ENCODE measurements at places on chromosomes 1 and 21.

DNA sequence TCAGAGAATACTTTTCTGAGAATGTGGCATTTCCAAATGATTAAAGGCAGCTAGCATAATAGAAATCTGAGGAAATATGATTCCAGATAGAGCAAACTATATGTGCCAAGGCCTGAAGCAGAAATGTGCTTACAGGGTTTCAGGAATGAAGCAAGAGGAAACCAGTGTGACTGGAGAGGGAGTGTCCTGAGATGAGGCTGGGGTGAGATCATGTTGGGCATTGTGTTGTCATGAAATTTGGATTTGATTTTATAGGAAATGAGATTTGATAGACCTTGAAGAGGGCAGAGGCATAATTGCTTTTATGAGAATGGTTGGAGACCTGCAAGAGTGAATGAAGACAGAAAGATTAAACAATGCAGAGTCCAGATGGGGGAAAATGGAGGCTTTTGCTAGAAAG, 338.1 kb upstream of the SNX7 start:
- no peak for DNase-seq

GRCh38 chr1:46517010-46517600, 27.5 kb downstream of the DMBX1 start:
- DNase-seq = no peak

- no peak for DNase-seq
Observed at GRCh38 chr1:19765623-19766022, 34.1 kb downstream of the TMCO4 start.

DNA sequence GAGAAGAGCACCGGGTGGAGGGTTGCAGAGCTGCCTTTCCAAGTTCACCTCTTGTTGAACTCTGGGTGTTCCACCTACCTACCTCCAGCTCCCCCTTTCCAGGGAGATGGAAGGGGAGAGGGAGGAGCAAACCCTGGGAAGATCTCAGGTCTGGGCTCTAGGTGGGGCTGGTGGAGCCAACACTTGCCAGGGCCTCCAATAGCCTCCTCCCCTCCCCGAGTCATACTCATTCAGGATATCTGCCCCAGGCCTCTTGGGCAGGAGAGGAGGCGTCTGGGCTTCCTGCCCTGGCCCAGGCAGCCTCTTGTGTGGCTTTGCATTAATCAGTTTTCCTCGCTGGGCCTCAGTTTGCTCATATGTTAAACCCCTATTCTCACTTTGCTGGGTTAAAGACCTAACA, 13.4 kb downstream of the RAP1GAP start:
- no peak for DNase-seq

GRCh38 chr1:14071581-14071980, 371.6 kb downstream of the PRDM2 start:
- no peak for DNase-seq

- DNase-seq = no peak
Observed at GRCh38 chr21:41777951-41778815, 11.3 kb upstream of the RIPK4 start.

GRCh38 chr1:185834371-185834905, 100.2 kb downstream of the HMCN1 start:
- no peak for DNase-seq

DNA sequence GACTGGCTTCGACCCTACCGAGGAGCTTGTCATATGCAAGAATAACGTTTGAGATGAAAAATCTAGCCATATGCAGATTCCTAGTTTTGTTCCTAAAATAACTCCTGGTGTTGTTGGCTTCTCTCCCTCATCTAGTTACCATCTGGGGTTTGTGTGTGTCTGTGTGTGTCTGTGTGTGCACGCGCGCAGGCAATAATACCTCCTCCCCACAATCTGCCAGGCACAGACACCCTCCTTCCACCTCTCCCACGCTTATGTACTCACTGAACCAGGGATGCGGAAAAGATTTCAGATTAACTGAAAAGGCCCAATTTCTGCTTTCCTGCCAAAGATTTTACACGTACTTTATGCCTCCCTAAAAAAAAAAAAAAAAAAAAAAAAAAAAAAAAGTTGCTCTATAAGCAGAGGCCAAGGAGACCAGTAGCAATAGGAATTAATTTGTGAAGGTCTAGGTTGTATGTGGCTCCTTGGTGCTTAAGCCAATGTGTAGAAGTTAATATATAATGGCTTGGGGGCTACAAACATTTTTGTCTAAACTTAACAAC, 452.7 kb downstream of the NUF2 start:
- no peak for DNase-seq

DNA sequence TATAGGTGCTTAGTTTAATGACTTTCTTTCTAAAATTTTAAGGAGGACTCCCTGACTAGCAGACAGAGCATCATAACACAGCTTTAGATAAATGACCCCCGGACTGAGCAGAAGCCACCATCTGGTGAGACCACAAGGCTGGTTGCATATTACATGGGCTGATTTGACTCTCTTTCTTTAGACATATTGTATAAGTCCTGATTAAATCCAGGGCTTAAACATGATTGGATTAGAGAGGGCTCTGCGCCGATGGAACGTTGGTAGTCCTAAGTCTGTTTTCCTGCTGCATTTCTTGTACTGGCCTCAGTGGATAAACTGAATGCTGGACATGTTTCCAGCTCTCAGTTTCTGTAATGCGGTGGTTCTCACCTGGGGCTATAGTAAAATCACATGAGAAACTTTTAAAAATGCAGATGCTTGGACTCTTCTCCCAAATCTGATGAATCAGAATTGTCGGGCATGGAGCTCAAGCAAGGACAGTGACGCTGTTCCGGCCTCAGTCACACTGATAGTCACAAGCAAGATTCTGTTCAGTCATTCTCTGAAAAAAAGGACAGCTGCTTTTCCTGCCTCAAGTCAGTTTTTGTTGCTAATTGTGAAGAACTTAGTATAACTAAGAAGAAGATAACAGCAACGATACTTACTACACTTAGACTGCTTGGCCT, 16.6 kb downstream of the DDI2 start:
- no peak for DNase-seq

GRCh38 chr1:226109829-226110248, 47.3 kb downstream of the H3-3A start:
- peak; percentile 70 for DNase-seq

- no peak for DNase-seq
Observed at GRCh38 chr1:116908820-116909511, 750 bp upstream of the PTGFRN start.

DNA sequence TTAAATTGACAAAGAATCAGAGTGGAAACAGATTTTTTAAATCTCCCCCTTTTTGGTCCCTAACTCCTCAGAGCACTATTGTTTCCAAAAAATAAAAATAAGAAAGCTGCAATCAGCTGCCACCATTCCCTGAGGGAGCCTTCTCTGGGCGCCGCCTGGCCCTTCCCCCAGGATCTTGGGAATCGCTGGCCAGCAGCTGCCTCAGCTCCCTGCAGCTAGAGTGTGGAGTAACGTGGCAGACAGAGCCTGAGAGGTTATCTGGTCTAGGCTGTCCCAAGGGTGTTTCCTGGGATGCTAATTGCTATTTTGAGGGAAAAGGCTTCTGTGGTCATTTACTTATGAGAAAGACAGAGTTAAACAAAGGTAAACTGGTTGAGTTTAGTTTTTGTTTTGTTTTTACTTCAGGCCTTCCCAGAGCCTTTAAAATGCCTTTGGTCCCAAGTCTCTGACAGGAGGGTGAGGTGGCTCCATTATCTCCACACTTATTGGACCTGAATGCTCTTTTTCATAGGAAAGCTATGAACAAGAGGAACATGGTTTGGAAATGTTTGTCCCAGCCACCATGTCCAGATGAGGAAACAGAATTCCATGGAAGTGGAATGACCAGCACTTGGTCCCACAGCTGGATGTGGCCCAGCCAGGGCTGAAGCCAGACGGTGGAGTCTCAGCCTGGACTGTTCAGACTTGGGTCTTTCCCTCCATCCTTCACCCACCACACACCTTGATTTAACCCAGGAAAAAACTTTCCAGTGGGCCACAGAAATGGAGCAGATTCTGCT, 14.1 kb upstream of the KIAA1614 start:
- no peak for DNase-seq

DNA sequence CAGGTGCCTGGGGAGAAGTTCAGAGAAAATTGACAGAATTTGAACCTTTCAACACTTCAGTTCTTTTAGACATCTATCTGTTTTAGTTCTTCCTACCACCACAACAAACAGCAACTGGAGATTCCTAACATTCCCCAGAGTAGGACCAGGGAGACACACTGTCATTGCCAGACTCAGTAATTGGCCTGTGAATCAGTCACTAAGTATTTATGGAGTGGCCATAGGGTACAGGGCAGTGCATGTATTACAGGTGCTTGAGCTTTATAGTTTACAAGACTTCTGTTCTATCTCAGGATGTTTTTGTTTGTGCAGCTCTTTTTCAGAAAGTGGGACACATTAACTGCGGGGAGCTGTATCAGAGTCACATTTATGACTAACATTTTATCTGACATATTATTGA, 1.7 kb downstream of the CDC14A start:
- no peak for DNase-seq

- no peak for DNase-seq
Observed at GRCh38 chr1:28301368-28302174, 27.3 kb upstream of the MED18 start.

- no peak for DNase-seq
Observed at GRCh38 chr1:201420608-201421002, 925 bp downstream of the TNNI1 start.

DNA sequence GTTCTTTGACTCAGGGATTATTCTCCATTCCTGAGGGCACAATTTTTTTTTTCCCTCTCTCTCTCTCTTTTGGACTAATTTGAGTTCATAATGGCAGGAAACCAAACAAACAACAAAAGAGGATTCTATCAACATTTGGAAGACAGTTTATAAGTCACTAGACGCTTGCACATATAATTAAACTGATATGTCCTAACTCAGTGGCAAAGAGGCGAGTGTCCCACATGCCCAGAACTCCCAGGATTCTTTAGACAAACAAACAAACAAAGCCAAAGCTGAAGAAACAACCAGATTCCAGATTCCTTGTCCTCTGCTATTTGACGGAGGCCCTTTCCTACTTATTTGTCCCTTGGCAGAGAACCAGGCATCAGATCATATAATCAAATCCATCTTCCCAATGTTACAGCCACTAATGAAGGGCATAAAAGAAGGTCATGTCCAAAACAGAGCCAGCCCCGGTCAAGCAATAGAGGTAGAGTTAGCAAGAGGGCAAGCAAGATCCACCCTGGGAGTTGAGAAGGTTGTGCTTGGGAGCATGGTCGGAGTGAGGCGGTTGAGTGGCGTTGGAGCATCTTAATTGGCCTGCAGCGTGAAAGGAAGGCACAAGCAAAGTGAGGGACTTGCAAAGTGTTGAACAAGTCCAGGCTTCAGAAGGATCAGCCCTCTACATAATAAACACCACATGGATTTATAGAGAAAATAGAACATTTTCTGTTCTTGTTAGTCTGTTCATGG, 30.3 kb downstream of the ZNF362 start:
- no peak for DNase-seq

GRCh38 chr1:94666797-94667196, 125.2 kb upstream of the F3 start:
- no peak for DNase-seq

DNA sequence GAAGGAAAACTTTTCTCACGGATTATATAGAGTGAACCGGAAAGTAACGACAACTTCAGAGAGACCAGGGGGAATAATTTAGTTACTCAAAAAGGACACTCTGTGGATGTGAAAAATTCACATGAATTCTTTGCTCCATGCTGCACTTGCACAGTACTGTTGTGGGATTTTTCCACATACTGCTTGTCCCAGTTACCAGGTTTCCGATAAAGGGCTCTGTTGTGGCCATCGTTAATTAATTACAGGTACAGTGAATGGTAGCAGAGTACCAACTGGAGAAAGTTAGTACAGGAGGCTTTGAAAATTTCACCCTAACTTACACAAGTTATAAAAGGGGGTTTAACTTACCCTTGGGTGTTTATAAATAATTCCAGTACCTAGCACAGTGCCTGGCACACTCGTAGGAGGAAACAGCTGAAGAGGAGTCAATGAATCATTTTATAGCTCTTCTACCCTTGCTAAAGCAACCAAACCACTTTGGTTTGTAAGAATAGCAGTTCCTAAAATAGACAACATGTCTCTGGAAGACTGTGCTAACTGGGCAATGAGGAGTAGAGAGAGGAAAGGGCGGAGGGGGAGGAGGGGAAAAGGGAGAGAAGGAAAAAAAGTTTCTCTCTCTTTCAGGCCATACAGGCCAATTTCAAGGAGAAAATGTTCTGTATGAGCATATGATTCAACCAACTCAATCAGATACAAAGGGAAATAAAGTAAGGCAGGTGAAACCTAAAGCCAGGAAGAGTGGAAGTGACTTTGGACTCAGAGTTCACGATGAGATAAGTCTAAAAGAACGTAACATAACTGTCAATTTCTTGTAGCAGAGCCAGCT, 98.3 kb upstream of the MAGI3 start:
- no peak for DNase-seq

- DNase-seq = no peak
Observed at GRCh38 chr1:39987869-39988268, 32.9 kb downstream of the MFSD2A start.

DNA sequence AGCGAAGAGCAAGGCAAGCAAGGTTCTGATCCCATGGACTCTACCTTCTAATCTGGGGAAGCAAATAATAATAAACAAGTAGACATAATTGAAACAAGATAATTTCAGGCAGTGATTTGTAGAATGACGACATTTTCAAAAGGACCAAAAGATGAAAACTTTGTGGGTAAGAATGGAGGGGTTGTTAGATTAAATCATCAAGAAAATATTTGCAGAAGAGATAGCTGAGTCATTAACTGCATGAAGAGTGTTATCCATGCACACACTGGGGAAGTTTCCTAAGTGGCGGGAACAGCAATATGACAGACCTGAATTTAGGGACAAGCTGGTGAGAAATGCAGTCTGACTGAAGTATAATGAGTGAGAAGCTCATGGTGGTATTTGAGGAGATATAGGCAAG, 583.1 kb upstream of the RGS18 start:
- no peak for DNase-seq

- DNase-seq = no peak
Observed at GRCh38 chr1:181344091-181344490, 139.2 kb upstream of the CACNA1E start.

GRCh38 chr21:29751473-29752185, 188.2 kb downstream of the GRIK1 start:
- no peak for DNase-seq

- no peak for DNase-seq
Observed at GRCh38 chr1:53134961-53135734, 7.3 kb downstream of the SLC1A7 start.

DNA sequence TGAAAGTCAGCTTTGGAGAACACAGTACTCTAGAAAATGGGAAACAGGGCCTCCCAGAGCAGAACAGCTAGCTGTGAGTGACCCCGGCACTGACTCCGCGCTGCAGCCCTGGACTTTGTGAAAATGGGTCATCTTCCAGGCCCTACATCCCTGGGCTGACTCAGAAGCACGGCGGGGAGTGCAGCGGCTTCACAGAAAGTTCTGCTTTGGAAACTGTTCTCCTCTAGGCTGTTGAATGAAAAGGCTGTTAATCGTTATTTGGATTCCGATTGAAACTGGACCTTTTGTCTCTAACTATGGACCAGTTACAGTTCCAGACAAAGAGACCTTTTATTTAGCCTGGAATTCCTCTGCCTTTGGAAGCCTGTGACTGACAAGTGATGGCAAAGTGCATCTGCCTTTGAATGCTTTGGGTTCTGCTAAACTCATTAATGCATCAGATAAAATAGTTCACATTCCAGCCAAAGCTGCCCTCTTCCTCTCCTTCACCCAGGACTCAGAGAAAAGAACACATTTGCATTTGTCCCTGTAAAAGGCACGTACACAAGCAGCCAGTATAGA, 144.9 kb upstream of the HOOK1 start:
- no peak for DNase-seq
